ENCODE measurements at places on chromosomes 3 and 15.

DNA sequence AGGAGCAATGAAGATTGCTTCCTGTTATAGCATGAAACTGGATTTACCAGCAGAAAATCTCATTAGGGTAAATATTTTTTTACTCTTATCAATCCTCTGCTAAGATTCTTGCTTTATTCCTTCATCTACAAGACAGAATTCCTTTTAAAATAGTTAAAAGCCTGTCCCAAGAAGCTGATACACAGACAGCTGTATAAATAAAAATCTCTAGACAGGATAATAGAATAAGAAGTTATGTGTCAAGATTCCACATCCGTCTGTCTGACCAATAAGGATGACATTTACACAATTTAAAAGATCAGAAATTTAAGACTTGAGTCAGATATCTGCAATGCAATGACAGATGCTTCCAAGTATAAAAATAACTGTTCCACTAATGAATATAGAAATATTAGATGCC, 57.6 kb downstream of the SSR3 start:
- no peak for DNase-seq

DNA sequence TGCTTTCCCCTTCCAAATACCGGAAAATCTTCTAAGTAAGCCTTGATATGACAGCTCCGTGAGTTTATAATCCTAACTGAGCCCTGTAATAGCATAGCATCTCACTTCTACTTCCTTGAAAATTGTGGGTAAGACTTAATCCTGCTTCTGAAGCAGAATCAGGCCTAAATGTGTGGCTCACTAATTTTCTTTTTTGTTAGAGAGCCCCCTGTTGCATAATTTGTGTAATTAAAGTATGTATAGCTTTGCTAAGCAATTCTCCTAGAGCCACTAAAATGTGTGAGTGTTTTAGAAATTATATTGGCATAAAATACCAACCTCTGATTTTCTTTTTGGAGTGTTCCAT, 304.4 kb downstream of the FGF12 start:
- DNase-seq = no peak

DNA sequence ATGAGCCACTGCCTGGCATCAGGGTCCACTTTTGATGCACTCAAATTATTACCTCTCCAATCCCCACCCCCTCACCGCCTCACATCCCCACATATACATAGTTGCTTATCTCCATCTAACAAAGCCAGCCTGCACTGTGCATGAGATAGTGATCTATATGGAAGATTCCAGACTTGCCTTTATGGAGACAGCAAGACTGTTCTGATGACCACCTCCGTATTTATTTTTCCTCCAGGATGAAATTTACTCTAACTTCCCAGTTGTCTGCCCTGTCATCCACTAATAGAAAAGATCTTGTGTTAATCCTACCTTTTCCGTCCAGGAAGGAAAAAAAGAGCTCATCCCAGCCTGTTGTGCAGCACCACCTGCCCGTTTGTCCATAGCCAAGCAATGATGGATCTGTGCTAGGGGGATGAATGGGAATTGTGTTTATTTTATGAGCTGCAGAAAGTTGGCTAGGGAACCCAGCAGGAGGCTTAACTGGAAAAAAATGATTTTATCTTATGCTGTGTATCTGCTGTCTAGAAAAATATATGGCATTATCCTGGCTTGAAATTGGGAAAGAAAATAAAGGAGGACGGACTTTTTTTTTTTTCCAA, 114.5 kb downstream of the CD47 start:
- DNase-seq = no peak

- no peak for DNase-seq
These were observed 101.1 kb downstream of the RYR3 start for GRCh38 chr15:33411596-33412540.

- DNase-seq = no peak
These were observed 46.7 kb upstream of the MYZAP start for GRCh38 chr15:57544848-57545480.

GRCh38 chr3:146033950-146034349, 127.0 kb downstream of the PLOD2 start:
- no peak for DNase-seq

DNA sequence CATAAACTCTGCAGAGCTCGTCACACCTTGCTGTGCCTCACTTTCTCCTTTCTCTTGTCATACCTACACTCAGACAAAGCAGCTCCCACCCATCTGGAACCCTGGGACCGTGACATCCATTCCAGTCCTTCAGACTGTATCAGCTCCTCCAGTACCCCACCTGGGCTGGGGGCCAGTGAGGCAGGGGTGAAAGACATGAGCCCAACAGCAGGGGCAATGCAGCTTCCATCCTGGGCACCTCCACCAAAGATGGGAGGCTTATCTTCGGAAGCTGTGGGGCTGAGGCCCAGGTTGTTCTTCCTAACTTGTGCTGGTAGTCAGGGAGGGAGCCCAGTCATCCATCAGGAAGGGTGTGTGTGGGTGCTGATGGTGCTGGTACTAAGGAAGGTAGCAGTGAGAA, 109.2 kb downstream of the EEFSEC start:
- no peak for DNase-seq

DNA sequence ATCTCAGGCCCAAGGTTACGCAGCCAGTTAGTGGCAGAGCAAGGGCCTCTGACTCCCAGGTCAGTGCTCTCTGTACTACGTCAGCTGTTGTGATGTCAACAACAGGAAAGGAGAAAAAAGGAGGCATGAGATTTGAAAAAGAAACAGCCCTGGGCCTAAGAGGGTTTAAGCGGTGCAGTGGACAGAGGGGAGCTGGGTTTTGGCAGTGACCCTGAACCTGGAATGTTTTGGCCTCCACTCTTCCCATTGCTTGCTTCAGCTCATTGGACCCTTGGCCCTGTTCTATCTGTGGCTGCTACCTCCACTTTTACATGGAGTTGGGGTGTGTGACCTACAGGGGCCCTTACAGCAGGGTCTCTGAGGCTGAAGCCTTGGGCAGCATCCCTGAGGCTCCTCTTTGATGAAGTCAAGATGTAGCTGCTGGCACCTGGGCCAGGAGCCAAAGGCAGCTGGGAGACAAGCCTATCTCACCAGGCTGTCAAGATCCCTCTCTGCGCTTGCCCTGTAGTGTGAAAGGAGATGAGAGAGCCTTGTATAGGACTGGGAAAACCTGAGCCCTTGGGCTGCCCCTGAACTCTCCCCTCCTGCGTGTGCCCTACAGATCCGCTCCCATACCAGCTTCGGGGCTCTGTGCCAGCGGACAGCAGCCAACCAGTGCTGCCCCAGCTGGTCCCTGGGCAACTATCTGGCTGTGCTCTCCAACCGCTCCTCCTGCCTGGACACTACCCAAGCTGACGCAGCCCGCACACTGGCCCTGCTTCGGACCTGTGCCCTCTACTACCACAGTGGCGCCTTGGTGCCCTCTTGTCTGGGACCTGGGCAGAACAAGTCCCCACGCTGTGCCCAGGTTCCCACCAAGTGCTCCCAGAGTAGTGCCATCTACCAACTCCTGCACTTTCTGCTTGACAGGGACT, 8.7 kb downstream of the DISP2 start:
- no peak for DNase-seq

GRCh38 chr3:67329358-67329757, 325.1 kb downstream of the SUCLG2 start:
- no peak for DNase-seq

DNA sequence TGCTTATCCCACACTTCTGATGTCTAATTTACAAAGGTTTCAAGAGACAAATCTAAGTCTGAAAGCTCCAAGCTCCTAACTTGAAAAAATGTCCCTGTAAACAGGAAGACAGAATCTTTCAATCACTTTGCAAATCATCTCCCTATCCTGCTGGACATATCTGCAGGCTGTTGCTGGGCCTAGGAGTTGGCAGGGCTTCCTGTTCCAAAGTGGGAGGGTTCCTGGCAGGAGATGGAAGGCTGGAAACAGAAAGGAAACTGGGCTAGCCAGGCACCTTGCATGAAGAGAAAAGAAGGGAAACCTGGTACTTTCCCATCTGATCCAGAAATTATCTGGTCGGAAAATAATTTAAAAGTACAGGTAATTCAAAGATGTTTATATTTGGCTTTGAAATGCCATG, 227.3 kb upstream of the IL12A start:
- no peak for DNase-seq
